Substantia nigra (tissue), 51 donors: ENCODE measurements at places on chromosomes 5 and 9.

GRCh38 chr5:73030995-73031394 lies 75.2 kb downstream of the FCHO2 start:
- no peak for DNase-seq

DNA sequence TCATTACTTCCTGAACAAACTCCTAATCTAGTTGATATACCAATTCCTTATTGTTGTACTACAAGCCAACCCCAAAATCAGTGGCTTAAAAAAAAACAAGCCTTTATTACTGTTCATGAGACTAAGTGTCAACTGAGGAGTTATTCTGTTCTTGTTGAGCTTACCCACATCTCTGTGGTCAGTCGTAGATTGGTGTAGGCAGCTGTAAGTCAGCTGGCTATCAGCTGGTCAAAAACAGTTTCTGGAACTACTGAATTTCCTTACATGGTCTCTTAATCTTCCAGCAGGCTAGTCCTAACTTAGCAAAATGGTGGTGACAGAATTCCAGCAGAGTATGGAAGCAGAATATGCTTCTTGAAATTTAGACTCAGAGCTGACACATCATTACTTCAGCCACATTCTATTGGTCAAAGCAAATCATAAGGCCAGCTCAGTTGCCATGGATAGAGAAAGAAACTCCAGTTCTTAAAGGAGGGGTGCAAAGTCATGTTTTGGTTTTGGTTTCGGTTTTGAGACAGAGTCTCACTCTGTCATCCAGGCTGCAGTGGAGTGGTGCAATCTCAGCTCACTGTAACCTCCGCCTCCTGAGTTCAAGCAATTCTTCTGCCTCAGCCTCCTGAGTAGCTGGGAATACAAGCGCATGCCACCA lies 386.1 kb upstream of the MPDZ start:
- no peak for DNase-seq

- DNase-seq: no peak
These were observed 172.2 kb upstream of the ANKRD55 start for GRCh38 chr5:56405116-56405908.

GRCh38 chr5:88304356-88304755 lies 35.7 kb upstream of the TMEM161B start:
- DNase-seq: no peak

GRCh38 chr9:79107911-79108676 lies 463.7 kb upstream of the TLE4 start:
- no peak for DNase-seq
